Activated naive CD4-positive, alpha-beta T cell (primary cell): ENCODE measurements at places on chromosomes 1 and 21.

DNA sequence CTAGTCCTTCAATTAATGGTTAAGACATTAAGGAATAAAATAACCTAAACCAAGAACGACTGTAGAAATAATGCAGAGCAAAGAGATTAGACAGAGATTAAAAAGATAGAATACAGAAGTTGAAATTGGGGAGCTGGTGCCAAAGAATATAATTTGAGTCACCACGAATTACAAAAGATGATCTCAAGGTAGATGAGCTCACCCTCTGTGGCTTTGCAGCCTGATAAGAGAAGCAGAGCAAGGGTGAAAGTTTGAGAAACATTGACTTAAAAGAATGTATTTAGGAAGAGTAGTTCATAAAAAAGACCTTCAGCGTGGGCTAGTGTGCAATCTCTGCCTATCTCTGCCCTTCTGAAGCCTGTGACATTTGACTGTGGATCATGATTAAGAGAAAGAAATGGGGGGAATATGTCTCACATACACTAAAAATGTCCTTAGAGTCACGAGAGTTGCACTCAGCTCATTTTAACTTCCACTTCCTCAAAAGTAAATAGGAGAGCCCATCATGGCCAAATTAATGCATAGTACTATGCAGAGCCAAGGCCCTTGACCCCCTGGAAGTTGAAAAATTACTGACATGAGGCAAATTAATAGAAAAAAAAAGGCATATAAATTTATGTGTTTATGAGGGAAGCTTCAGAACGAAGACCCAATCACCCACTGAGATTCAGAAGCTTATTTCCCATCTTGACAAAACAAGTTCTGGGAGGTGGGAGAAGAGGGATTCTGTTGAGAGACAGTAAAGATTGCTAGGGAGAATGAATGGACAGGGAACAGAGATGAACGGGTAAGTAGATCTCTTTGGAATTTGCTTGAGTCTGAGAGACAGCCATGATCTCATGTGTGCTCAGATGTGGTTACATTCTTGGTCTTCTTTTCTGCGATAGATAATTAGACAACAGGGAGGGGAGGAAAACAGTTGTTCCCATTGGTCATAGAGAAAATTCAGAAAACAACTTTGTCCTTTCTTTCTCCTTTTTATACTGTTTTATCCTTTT lies 395.4 kb upstream of the LRRC7 start:
- no peak for DNase-seq

- no peak for DNase-seq
Observed at GRCh38 chr21:39065917-39066316, 117.3 kb downstream of the PSMG1 start.

DNA sequence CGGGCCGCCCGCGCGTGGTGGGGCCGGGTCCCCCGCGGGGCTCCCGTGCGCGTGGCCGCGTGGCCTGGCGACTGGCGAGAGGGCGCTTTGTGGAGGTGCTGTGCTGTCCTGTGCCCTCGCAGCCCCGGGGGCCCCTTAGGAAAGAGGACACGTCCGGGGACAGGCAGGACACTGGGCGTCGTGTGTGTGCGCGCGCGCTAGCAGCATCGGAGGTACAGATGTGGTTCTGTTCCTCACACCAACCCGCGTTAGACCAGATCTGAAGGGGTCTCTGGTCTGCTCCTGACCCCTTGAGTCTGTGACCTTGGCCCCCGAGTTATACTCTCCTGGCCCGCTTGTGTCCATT lies 489 bp downstream of the ACTN2 start:
- no peak for DNase-seq

GRCh38 chr1:23889074-23889473 lies 21.0 kb upstream of the FUCA1 start:
- DNase-seq = no peak

GRCh38 chr21:32108566-32108965 lies 170.3 kb downstream of the MIS18A start:
- DNase-seq = no peak

GRCh38 chr1:147822292-147822691 lies 61.9 kb upstream of the GJA5 start:
- no peak for DNase-seq

DNA sequence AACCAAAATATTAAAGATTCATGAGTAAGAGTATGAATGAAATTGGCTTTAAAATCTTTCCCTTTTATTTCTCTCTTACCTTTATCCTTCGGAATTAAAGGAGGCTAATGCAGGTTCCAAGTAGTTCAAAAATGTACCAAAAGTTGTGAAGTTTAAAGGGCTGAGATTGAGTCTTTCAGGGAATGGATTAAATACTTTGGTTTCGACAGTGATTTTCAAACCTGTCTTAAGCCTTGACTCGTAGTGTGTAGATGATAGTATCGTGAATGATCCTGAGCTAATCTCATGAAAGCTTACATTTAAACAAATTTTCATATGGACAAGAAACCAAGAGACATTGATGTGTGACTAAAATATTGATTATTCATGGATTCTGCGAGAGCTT lies 66.9 kb downstream of the DYRK1A start:
- no peak for DNase-seq

GRCh38 chr1:9840176-9840575 lies 16.4 kb upstream of the CLSTN1 start:
- DNase-seq = no peak

- no peak for DNase-seq
Observed at GRCh38 chr1:210244746-210245367, 12.3 kb downstream of the SERTAD4 start.

- DNase-seq = no peak
Observed at GRCh38 chr1:56517404-56518130, 61.8 kb downstream of the PLPP3 start.

DNA sequence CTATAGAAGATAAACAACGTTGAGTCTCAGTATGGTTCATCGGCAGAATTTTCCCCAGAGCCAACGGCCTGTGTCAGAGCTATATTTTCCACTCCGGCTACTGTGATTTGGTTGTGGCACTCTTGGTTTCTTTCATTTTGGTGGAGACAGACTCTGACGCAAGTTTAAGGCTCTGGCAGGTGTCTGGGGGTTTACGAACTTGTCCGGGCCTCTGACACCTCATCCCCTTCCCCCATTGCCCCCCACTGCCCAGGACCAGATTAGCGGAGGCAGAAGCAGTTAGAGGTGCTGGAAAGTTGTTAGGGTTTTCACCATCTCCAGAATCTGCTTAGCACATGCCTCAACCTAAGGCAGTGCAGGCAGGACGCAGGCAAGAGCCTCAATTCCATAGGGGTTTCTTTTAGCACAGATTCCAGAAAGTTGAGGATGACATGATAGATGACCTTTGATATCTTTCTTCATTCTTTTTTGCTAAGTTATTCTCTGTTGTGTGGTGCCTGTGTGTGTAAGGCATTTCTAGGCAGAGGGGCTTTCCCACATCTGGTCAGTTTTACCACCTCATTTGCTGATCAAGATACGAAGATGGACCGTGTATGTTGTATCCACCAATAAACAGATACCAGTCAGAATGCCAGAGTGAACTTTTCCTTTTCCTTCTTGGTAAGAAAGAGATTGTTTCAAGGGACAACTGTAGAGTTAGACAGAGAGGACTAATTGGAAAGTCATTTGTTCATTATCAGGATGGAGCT lies 18.4 kb upstream of the IL10 start:
- no peak for DNase-seq

- no peak for DNase-seq
Observed at GRCh38 chr21:29287383-29287782, 11.3 kb upstream of the BACH1 start.

GRCh38 chr1:151626740-151627334 lies 15.0 kb downstream of the SNX27 start:
- DNase-seq = no peak
